ENCODE measurements at places on chromosomes 13 and 19.

- no peak for DNase-seq
Measured at GRCh38 chr19:47561440-47562057, 11.4 kb downstream of the ZNF541 start.

- DNase-seq: peak; percentile 59
Measured at GRCh38 chr19:11096210-11096841, 7.1 kb downstream of the LDLR start.

GRCh38 chr19:13267889-13268288, 117.7 kb downstream of the IER2 start:
- no peak for DNase-seq

GRCh38 chr19:13023656-13024055, 28.4 kb downstream of the NFIX start:
- DNase-seq: no peak

DNA sequence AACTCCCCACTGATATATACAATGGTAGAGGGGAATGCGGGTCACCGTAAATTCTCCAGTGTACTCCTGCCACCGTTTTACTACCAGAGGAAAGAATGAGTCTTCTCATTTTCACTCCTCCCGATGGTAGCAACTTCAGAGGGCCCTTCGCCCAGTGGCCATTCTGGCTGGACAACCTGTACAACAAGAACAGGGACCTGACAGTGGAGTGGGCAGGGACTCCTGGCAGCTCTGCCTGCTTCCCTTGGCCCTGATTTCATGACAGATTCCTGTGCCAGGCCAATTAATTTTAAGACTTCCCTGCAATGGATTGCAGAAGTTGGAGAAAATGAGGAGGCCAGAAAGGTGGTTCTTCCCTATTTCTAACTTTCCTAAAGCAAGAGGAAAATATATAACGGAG, 148.9 kb downstream of the GPC6 start:
- DNase-seq: no peak

DNA sequence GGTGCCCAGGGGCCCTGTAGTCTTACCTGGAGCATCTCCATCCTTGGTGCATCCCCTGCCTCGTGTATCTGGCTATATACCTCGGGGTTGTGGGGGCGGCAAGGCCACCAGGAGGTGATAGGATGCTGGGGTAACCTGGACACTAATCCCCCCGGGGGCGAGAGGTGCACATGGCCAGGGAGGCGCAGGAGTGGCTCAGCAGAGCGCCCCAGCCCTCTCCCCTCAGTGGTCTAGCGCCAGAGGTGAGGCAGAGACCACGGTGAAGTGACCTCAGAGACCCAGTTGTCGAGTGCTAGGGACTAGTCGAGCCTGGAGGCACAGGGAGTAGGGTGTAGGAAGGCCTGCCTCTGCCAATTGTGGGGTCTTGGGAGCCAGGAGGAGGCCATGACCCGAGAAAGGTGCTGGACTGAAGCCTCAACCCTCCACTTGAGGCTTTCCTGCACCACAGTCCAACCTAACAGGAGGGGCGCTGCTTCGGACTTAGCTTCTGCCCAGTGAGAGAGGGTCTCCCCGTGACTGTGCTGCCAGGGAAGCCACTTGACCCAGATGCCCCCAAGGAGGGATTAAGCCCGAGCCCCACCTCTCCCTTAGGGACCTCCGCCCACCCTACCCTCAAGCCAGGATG, at the start of gene LHB:
LHB (minus strand) TSS at position 51 of the 625 bp plus-strand sequence; CDS start at position 41, 10 bp downstream.
- no peak for DNase-seq

- no peak for DNase-seq
Measured at GRCh38 chr13:107208889-107209288, 641.0 kb upstream of the ARGLU1 start.

DNA sequence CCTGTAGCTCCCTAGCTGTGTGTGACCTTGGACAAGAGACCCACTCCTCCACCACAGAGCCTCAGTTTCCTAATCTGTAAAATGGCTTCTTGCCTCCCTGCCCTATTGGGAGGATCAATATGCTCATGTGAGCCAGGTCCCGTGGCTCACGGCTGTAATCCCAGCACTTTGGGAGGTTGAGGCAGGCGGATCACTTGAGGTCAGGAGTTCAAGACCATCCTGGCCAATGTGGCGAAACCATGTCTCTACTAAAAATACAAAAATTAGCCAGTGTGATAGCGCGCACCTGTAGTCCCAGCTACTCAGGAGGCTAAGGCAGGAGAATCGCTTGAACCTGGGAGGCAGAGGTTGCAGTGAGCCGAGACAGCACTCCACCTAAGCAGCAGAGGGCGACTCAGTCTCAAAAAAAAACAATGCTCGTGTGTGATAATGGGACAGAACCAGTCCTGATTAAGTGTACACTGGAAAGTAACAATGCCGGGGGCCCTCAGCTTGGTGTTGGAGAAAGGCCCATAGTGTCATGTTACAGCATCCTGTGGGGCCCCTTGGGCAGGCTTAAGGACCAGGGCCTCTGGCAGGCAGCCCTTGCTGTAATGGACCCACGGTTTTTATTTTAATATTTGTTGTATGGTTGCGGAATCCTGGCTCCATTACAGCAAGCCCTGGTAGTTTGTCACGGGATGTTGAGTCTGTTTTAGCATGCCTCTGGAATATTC, 6.8 kb downstream of the RPS11 start:
- peak; percentile 35 for DNase-seq

DNA sequence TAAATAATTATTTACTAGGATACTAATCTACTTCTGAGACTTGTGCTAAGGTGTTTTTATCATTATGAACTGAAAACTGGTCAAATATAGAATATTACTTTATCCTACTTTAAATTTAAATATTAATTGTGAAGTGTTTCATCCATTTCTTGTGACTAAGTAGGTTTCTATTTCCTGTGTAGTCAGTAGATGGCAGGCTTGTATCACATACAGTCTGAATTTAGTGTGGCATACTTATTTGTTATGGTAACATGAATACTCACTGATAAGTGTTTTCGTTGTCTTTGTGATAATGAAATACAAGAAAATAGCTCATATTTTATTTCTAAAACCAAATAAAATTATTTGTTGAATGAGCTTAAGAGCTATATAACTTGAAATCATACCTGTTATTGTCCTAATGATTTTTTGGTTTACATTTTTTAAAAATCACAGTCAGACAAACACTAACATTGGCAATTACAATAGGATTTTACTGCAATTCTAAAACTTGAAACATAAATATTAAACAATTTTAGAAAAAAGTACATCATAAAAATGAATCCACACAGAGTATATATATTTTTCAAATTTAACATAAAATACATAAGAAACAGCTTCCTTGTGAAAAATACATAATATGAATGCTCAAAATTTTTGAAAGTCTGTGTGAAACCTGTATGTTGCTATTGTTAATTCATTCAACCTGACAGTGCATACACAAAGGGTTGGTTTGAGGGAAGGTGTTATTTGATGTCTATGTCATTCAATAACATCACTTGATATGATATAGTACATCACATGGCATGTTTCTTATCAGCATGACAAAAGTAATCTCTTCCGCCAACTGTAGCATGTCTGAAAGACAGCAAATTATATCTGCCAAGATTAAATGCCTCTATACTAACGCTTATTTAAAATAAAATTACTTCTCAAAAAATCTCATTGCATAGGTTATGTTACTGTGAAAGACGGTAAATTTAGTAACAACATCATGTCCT, 904.8 kb upstream of the PCDH20 start:
- peak; percentile 6 for DNase-seq

DNA sequence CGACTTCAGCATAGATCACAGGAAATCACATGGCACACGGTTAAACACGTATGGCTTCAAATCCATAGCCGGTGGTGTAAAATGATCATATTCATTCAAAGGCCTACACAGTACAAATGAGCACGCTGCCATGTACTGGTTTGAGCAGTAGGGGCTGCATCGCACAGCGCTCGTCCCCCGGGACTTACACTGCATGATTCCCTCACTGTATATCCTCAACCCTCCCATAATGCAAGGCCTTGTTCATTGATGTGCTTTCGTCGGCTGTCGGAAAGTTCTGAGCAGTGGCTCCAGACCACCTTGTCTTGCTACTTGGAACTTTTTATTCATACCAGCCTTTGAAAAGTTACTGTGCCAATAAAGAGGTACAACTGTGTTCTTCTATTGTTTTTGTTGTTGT, 578.2 kb downstream of the MYO16 start:
- DNase-seq: no peak

- no peak for DNase-seq
Measured at GRCh38 chr13:79307866-79308298, 98.2 kb downstream of the RBM26 start.

DNA sequence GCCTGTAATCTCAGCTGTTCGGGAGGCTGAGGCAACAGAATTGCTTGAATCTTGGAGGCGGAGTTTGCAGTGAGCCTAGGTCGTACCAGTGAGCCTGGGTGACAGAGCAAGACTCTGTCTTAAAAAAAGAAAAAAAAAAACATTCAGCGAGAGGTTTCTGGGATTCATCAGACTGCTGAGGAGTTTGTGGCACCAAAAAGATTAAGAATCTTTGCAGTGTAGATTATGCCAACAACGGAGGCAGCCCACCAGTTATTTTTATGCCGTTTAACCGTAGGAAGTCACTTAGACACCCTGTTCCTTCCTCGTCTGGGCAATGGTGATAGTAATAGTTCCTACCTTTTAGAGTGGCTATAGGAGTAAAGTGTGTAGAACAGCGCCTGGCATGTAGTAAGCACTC, 2.5 kb downstream of the COX6B1 start:
- no peak for DNase-seq

DNA sequence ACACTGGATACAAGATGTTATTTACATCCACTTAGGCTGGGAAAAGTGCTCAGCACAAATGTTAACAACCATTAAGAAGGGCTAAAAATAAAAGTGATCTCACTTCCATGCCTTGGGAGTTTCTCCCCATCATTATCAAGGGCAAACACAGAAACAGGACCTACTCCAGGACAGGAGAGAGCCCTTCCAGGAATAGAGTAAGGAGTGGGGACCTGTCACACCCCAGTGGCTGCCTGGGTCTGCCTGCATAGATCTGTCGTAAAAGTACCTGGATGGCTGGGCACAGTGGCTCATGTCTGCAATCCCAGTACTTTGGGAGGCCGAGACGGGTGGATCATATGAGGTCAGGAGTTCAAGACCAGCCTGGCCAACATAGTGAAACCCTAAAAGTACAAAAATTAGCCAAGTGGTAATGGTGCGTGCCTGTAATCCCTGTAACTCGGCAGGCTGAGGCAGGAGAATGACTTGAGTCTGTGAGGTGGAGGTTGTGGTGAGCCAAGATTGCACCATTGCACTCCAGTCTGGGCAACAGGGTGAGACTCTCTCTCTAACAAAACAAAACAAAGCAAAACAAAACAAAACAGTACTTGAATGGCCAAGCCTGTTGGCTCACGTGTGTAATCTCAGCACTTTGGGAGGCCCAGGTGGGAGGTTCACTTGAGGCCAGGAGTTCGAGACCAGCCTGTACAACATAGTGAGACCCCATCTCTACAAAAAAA, 5.6 kb downstream of the ATP8A2 start:
- DNase-seq: no peak

GRCh38 chr13:110921209-110921608, 6.3 kb upstream of the ANKRD10 start:
- peak; percentile 64 for DNase-seq

DNA sequence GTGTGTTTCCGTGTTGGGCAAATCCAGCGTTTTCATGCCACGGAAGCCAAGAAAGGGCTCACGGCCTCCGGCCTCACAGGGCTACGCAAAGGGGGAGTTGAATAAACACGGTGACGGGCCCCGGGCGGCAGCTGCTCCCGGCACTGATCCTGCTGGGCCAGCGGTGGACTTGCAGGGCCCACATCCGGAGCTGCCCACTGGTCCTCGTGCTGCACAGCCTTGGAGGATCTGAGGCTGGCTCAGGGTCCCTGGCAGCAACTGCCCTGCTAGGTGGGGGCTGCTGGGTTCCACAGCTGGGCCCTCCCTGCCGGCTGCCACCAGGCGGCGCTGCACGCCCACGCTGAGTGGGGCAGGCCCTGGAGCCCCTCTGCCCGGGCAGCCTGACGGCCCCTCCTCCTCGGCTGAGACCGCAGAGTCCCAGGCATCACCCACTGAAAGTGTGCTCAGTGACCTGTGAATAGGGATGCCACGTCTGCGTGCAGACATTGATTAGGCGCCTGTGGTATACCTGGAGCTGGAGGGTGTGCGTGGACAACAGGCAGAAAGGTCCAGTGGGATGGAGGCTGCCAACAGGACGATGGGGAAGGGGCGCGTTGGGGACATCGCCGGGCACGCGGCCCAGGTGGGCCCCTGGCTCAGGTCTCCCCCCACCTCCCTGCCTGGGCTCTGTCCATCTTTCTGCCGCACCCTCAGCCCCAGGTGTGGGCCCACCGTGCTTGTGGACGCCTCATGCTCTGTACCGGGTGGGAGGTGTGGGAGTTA, 5.3 kb upstream of the HCN2 start:
- no peak for DNase-seq

DNA sequence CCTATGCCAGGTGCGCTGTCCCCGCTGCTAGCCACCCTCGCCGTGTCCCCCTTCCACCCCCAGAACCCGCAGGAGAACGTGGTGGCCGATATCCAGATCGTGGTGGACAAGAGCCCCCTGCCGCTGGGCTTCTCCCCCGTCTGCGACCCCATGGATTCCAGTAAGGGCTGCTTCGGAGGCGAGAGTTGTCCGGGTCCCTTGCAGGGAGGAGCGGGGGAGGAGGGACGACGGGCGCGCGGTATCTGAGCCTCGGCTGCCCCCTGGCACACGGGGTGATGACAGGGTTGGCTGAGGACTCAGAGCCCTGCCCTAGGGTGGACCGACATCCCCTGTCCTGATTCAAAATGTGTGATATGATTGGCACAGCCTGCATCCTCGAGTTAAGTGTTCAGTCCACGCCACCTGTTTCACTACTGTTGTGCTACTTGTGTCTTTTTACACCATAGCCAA, 653 bp downstream of the MVB12A start:
- no peak for DNase-seq

GRCh38 chr13:81458170-81458569, 1117.2 kb upstream of the SPRY2 start:
- DNase-seq: no peak

DNA sequence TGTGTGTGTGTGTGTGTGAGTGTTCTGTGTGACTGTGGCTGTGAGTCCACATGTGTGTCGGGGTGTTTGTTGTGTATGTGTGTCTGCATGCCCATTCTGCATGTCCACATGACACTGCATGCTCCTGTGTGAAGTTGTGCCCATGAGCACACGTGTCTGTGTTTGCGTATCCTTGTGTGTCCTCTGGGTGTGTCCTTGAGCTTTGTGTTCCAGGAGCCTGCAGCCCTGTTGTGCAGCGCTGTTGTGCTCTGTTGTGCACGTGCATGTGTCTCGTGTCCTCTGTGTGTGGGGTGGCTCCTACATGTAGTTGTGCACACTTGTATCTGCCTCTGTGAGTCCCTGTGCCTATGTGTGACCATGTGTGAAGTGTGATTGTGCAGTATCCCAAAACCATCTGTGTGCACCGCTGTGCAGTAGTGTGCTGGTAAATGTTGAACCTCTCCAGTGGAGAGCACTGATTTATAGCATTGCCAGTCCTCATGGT, 2.2 kb upstream of the ARHGEF18 start:
- no peak for DNase-seq

DNA sequence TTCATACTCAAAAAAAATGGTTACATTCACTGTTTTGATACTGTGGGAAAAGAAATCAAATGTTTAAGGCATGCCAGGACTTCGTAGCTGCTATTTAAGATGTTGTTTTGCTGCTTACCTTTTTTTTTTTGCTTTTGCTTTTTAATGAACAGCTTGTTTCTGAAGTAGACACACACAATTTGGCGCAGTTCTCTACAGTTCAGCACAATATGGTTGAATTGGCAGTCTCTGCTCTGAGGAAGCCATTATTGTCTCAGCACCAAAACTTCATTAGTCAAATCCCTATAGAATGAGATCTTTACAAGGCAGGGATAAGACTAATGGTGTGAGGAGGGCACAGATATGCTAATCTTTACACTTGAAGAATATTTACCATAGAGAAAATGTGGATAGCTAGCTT, 197.6 kb downstream of the SLITRK5 start:
- no peak for DNase-seq

Data from inflammatory macrophage treated with lipopolysaccharide for 1 hour (primary cell).